Substantia nigra (tissue), 51 donors: ENCODE measurements at places on chromosomes 11 and 22.
A peak's percentile ranks its signal among the peaks of the same experiment; 100 is the strongest.

DNA sequence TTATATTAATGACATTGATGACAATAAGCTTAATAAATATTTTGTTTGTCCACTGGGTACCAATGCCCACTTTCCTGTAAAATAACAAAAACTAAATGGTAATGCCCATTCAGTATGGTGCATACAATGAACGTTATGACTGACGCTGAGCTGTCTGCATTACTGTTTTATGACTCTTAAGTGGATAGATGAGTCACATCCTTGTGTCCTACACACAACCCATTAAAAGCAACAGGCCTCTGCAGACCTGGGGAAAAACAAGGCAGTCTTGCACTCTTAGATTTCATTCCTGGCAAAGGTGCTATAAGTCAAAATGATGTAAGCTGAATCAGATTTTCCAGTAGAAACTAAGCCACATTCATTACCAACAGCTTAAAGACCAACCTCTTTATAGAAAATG, 176.3 kb upstream of the TMEM45B start:
- DNase-seq, result no peak

- no peak for DNase-seq
These were observed 733 bp downstream of the TRIM5 start for GRCh38 chr11:5684036-5684645.

- DNase-seq, result no peak
These were observed 17.5 kb downstream of the TMPRSS13 start for GRCh38 chr11:117911694-117912093.

DNA sequence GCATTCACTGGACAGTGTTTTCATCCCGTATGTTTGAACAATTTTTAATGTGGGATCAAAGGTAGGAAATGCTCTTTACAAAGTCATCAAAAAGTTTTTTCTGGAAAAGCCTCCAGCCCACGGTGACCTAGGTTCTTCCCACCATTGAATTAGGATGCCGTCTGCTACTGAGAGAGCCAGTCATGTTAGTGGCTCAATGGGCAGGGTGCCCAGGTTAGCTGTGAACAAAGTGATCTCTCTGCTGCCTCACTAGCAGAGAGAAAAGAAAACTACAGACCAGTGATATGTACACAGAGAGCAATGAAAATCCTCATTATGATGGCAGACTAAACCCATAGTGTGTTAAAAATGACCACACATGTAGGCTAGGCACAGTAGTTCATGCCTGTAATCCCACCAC, 32.4 kb downstream of the KCNQ1 start:
- no peak for DNase-seq

DNA sequence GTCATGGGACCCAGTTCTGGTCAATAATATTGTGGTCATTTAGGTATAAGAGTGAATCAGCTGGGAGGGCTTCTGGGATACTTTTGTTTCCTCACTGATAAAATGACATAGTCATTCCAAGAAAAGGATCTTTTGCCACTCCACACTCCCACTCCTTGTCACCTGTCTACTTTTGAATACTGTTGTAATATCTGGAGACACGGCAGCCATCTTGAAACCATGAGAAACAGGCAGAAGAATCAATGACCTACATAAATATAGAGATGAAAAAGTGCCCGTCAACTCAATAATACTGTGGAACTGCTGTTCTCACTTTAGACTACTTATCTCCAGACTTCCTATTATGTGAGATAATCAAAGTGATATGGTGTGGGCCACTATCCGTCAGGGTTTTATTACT, 154.2 kb downstream of the CCDC34 start:
- no peak for DNase-seq

- DNase-seq, result no peak
These were observed 3.7 kb upstream of the HEPHL1 start for GRCh38 chr11:94017446-94017845.

DNA sequence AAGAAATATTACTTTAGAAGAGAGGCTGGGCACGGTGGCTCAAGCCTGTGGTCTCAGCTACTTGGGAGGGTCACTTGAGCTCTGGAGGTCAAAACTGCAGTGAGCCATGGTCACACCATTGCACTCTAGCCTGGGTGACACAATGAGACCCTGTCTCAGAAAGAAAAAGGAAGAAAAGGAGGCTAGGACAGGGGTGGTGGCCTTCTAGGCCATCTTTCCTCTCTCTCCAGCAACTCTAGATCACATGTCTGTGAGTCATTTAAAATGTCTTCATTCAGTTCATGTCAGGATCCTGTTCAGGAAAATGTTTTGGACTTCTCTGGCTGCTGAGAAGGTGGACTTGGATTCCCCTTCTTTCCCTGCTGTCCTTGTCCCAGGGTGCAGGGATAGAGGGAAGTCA, 53.3 kb downstream of the PPFIA1 start:
- DNase-seq, result no peak

DNA sequence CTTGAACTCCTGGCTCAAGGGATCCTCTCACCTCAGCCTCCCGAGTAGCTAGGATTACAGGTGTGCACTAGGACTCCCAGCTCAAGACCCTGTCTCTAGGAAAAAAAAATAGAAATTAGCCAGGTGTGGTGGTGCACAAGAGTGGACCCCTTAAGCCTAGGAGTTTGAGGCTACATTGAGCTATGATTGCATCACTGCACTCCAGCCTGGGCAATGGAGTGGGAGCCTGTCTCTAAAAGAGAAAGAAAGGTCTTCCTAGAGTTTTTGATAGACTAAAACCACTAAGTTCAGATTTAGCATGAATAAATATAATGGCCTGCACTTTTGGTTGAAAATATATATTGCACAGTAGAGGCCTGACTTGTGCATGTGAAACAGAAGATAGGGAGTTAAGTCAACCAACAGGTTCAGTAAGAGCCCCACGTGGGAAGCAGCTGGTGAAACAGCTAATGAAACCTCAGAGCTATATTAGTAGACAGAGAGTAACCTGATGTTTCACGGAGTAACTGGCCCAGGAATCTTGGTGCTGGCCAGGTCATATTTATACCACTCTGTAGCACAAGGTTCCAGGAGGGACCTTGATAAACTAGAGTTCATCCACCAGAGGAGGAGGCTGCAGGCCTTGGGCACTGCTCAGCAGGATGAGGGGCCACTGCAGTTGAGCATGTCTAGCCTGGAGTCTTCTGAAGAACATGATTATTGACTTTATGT, 4.6 kb upstream of the MICAL3 start:
- no peak for DNase-seq

DNA sequence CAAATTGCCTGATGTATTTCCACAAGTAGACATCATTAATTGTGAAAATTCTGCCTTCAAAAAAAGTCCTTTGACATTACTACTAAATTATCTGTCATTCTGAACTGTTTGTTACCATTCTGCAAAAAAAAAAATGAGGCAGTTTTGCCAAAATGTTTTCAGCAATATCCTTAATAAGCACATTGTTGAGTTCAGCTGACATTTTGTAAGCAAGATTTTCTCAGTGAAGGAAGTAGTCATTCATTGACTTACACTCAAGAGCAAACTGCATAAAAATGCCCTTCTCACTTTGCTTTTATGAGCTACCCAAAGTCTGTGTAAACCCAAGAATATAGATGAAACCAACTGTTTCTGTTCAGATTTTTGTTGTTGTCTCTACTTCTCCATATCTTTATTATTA, 125.9 kb downstream of the UVRAG start:
- DNase-seq, result no peak

GRCh38 chr11:130827451-130828377, 88.6 kb downstream of the SNX19 start:
- DNase-seq, result no peak

DNA sequence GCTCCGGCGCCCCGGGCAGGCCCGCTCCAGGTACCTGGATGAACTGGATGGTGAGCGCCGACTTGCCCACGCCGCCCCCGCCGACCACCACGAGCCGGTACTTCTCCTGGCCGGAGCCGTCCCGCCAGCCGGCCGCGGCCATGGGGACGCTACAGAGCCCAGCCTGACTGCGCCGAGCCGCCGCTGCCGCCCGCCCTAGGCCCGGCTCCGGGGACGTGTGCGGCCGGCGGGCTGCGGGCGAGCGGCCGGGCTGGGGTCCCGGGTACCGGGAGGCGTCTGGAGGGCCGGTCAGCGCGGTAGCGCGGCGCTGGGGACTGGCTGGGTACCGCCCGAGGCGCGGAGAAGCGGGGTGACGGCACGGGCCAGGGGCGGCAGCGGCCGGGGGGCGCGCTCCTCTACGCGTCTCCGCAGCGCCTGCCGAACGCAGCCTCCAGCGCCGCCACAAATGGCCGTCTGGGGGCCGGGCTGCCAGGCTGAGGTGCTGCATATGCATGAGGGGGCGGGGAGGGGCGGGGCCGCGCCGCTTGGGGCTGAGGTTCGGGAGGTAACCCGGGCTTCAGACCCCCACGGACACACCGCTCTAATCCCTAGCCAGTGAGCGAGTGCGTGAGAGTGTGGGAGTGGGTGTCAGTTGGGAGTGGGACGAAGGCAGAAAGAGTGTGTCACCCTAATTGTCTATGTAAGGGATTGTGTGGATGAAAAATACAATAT, at the start of gene RRAS2:
Gene RRAS2 (minus strand): TSS at position 455 of the 711 bp plus-strand sequence. CDS start 313 bp downstream, at position 142.
- DNase-seq, result peak; percentile 50

- no peak for DNase-seq
These were observed 4.2 kb upstream of the GAB4 start for GRCh38 chr22:17012267-17012666.

DNA sequence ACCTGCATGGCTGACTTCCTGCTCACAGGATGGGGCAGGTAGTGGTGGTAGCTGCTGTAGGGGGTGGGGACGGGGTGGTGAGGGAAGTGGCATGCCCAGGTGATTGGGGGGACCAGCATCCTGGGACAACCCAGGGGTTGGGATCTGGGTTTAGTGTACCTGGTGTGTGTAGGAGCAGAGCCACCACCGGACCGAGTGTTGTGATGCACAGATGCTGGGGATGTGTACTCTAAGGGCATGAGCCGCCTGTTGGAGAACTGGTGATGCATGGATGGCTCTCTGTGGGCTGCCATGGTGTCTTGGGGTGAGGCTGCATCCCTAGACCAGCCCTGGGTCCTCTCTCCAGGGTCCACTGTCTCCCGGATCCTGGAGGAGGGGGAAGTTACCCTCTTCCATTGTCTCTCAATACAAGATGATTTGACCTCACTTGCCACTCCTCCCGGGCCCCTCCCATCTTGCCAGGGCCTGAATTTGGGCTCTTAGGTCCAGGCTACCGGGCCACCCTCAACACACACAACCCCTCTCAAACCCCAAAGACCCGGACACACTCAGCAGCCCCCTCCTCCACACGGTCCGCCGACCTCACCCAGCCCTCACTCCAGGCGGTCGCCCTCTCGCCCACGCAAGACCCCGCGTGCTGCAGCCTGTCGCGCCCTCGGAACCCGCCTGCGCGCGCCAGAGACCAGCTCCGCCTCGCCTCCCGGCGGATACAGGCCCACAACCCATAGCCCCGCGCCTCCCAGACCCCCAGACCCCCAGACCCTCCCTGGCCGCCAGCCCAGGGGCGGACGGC, 619 bp downstream of the LRRC75B start:
- DNase-seq, result no peak

- no peak for DNase-seq
These were observed 90.3 kb downstream of the KCNQ1 start for GRCh38 chr11:2534957-2535672.

- no peak for DNase-seq
These were observed 40.3 kb downstream of the MCHR1 start for GRCh38 chr22:40719599-40719998.

GRCh38 chr11:48150213-48150612, 66.4 kb upstream of the OR4B1 start:
- no peak for DNase-seq

GRCh38 chr11:1565173-1565903, 6.7 kb downstream of the DUSP8 start:
- DNase-seq, result no peak

DNA sequence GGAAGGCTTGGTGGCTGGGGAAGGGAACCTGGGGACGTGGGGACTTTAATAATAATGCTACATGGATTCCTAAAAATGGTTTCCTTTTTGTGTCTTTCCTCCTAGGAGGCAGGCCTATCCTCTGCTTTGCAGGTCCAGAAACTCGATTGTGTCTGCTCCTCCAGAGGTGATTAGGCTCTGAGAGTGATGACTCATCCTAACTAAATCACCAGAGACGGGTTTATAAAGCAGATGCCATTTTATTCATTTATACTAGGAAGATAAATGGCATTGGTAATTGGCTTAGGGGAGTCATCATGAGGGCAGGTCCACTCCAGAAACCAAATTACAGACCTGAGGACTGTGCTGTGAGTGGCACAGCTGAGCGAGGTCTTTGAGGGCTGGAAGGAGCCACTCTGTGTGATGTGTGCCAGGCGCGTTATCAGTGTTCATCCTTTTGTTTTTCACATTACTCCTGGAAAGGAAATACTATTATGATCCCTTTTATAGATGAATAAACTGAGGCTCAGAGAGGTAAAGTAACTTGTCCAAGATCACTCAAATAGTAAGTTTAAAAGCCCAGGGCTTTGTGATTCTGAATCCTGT, 7.1 kb downstream of the NLRX1 start:
- no peak for DNase-seq

DNA sequence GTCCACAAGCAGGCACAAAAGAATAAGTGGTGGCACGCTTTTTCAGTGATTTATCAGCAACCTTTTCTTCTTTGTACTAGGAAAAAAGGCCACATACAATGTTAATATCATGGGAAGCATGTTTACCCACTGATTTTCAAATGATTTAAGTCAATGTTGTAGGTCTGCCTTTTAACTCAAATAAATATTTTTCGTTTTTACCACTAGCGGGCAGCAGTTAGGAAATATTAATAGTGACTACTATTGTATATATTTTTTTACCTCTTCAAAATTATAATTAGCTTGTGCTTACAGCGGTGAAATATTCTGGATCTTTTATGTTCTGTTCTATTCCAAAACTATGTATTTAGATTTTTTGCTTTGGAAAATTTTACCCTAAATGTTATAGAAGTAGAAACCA, 6.4 kb upstream of the SLC17A6 start:
- DNase-seq, result no peak

DNA sequence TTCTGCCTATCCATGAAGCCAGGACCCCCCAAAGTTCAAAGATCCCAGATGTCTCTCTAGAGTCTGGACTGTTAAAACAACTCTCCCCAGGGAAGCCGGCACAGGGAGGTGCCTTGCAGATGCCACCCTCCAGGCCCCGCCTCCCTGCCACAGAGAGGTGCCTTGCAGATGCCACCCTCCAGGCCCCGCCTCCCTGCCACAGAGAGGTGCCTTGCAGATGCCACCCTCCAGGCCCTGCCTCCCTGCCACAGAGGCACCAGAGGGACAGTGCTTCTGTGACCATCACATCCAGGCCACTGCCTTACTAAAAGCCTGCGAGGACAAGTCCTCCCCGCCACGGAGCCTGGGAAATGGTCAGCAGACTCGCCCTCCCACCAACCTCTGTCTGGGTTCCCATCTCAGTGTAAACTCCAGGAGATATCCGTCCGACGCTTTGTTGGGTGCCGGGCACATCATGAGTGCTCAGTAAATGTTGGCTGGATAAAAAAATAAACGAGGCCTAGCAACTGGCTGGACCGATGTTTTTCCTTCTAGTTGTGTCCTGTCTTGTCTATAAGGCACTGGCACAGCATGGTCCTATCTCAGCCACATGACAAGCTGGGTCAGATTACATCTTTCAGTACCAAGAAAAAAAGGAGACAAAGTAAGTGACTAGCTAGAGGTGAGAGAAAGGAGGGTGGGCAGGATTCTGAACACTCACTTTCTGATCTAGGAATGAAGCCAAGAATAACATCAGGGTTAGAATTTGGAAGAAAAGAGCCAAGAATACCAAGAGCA, 91.2 kb upstream of the CSNK2A3 start:
- DNase-seq, result no peak
